ENCODE measurements at places on chromosomes 4 and X.

GRCh38 chr4:145307120-145307519 is 126.7 kb upstream of the OTUD4 start:
- DNase-seq = no peak

GRCh38 chr4:40811956-40812355 is 62.2 kb downstream of the NSUN7 start:
- no peak for DNase-seq

DNA sequence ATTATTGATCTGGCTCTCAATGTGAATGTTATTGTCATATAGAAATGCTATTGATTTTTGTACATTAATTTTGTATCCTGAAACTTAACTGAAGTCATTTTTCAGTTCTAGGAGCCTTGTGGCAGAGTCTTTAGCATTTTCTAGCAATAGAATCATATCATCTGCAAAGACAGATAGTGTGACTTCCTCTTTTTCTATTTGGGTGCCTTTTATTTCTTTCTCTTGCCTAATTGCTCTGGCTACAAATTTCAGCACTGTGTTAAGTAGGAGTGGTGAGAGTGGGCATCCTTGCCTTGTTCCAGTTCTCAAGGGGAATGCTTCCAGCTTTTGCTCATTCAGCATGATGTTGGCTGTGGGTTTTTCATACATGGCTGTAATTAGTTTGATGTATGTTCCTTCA is 102.7 kb downstream of the SH3BGRL start:
- DNase-seq = no peak

DNA sequence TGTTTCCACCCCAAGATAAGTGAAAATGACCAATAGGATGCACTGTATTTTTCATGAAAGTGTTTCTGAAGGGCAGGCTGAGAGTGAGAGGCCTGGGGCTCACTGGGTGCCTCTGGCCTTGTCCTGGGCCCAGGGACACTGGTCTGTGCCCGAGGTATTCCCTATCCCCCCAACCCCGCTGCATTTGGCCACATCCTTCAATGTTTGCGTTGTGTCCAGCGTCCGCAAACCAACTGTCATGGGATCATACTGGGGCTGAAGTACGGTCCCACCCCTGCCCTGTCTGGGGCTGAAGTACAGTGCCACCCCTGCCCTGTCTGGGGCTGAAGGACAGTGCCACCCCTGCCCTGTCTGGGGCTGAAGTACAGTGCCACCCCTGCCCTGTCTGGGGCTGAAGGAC is 22.0 kb upstream of the MSANTD1 start:
- no peak for DNase-seq

GRCh38 chrX:132590350-132591026 is 101.7 kb upstream of the MBNL3 start:
- DNase-seq = no peak

- no peak for DNase-seq
These were observed 258.3 kb upstream of the GABRA2 start for GRCh38 chr4:46648088-46648744.

GRCh38 chr4:154999950-155000578 is 208.4 kb upstream of the NPY2R start:
- DNase-seq = no peak

GRCh38 chr4:115028682-115029410 is 84.6 kb downstream of the NDST4 start:
- no peak for DNase-seq

DNA sequence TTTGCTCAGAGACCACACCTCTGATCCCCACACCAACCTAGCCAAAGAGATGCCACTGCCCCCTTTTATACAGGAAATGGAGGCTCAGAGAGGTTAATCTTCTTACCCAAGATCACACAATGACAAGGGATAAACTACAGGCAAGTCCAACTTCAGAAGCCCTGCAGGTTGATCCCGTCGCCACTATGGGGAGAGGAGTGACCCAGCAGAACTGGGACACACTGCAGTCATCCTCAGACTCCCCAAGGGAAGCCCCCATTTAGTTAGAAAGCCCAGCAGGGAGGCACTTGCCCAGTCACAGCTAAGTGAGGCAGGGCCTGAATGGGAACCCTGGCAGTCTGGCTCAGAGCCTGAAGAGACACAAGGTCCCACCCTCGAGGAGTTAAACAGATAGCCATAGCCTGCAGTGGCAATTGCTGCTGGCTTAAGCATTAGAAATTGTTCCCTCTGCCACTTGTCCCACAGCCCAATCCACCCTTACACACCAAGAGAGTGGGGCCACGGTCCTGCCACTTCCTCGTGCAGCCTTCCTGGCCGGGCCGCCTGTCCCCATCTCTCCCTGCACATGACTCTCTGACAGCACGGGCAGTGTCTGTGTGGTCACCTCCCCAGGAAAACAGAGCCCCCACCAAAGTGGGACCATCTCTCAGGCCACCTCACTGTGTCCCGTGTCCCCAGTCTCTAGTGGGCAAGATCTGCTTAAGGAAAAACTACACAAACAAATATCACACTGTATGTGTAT is 2.7 kb downstream of the JAKMIP1 start:
- DNase-seq = no peak

DNA sequence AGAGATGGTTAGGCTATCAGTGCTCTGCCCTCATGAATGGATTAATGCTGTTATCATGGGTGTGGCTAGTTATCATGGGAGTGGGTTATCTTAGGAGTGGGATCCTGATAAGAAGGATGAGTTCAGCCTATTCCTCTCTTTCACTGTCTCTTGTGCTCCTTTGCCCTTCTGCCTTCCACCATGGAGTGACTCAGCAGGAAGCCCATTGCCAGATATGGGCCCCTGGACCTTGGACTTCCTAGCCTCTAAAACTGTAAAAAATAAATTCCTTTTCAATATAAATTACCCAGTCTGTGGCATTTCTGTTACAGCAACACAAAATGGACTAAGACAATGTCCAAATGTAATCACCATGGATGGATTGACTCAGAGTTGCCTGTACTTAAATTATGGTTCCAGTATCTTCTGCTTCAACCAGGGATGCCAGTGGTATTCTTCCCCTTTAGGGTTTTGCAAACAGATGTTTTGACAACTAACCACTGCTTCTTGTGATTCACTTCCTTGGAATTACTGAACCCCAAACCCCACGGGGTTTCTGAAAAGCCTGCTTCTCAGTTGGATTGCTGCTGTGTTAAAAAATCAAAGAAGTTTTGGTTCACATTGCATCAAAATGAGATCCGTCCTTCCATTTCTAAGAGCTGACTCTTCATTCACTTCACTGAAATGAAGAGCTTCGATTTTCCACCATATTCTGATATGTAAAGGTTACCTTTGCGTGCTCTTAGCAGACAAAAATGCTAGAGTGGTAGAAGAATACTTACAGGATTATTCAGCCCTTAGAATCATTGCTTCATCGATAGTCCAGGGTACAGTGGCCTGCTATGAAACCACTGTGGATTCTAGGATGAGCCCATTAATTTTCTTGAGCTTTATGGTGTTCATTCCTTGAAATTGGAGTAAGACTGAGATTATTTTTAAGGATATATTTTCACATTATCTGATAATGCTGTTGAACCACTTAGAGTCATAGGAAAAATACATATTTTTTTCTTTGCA is 107.7 kb downstream of the FRMPD4 start:
- DNase-seq = no peak

DNA sequence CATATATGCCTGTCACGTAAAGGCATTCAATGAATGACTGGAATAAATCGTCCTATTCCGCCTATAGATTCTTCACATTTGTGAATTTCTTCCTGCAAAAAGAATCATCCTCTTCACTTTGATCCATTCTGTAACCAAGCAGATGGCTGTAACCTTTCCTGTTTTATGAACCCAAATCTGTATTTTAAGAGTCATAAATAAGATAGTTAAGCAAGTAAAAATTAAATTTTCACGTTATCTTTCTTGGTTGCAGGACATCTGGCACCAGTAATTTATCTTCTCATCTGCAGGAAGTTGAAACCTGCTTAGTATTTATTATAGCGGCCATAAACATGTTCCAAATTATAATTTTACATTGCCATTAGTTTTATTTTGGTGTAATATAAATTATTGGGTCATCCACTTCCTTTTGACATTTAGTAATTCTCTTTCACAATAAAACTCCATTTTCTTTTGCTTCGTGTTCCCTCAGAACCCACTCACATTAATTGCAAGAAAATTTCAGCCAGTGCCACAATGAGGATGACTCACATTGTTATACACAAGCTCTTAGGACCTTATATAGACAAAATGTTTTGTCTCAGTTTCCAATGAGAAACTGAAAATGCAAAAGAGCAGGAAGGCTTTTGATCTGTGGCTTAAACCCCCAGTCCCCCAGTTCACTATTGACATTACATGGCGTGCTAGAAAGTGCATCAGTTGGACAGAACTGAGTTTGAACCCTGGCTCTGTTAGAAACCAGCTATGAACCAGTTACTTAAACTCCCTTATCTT is 51.1 kb downstream of the TMEM156 start:
- no peak for DNase-seq

GRCh38 chr4:94595013-94595412 is 143.3 kb downstream of the PDLIM5 start:
- DNase-seq = no peak

DNA sequence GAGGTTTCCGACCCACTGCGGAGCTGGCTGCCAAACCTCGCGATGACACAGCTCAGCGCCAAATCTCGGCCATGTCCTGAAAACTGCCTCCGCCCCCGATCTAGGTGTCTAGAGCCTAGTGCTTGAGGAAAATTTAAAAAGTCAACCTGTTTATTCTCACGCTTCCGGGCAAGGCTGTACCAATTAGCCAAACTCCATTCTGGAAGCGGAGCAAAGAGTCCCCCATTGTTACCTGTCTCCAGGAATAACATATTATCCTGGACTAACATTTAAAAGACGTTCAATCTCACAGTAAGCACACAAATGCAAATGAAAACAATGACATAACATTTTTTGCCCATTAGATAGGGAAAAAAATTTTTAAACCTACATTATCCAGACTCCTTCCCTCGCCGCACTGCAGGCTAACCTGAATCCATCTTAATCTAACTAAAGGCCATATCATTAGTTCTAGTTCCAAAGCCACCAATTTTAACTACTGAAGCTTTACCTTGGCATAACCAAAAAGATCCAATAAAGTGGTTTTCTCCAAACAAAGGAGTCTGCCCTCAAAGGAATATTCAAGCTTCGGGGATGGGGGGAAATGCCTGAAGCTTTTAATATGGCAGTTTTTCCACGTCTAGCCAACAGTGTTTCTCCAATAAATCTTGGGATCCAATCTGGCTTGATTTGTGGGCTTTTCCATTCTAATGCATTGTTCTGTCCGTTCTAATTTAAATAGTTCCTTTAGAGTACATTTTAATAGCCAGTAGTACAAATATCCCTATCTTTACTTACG is 1.9 kb downstream of the HUWE1 start:
- DNase-seq = no peak

- DNase-seq = no peak
These were observed 91.9 kb downstream of the CHST7 start for GRCh38 chrX:46665232-46666152.

DNA sequence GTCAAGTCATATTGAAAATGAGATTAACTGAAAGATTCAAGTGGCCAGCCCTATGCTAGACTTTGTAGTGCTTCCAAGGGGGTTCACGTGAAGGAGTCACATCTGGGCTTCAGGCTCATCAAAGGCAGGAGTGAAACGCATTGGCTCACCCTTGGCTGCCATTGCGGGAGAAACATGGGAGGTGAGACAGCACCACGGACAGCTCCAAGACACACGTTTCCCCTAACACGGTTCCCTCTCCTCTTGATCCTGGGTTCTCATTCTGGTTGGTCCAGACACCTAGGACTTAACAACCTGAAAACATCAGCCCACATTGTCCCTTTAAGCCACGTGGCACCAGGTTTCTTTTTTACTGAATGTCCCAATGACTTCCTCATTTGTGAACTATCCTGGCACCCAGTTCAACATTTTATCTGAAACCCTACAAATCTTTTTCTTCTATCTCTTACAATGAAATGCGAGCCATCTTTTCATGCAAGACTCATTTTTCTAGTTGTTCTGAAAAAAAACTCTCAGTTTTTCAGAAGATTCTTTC is 279.0 kb upstream of the VCX3A start:
- DNase-seq = no peak

GRCh38 chrX:67720344-67720743 is 176.5 kb downstream of the AR start:
- DNase-seq = no peak

GRCh38 chrX:31201503-31201902 is 129.7 kb upstream of the FTHL17 start:
- DNase-seq = no peak

DNA sequence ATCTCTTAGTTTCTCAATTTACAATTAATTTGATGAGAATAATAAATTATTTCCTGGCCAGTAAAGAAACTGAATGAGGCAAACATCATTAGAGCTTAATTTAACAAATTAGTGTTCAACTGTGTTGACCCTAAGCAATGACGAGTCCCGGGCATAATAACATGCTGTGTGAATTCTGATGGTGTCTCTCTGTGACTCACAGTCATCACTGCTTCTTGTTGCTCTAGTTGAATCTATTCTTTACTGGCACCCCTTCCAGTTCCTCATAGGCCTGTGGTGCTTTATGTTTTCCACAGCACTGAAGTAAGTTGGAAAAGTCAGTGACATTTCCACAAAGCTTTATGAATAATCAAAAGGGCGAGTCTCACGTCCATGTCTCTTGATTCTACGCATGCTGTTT is 57.7 kb upstream of the SLC7A11 start:
- no peak for DNase-seq

GRCh38 chr4:168942985-168943384 is 67.1 kb downstream of the CBR4 start:
- DNase-seq = no peak

GRCh38 chrX:149296092-149296491 is 209.0 kb downstream of the IDS start:
- no peak for DNase-seq

DNA sequence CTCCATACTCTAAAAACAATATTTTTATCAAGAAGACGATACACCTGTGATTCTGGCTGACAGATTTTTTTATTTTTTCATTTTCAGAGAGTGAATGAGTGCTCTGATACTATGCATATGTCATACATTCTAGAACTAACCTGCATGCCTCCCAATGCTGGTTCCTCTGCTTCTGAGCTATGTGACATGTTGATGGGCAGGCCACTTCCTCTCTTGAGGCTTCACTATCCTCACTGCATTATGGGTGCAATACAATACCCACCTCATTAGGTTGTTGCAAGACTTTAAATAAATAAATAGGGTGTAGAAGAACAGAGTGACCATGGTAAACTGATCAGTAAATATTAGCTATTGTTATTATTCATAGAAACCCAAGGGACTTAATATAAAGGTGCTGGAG is 408.3 kb downstream of the HNRNPD start:
- no peak for DNase-seq

DNA sequence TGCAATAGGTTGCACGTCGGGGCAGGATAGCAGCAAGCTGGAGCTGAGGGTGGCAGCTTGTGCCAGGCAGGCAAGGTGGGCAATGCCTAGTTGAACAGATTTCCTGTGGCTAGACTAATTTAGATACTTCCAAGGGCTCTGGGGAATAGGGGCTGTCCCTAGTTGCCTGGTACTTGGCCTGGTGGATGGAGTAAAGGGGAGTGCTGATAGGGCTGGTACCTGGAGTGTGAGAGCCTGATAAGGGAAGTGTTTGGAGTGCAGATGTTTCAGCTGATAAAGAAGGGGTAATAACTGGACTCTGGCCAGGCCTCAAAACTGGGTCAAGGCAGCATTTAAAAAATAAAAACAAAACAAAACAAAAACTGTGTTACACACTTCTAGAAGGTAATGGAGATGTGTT is 665.5 kb downstream of the CCSER1 start:
- DNase-seq = no peak

Measured in activated T-helper 1 cell treated with anti-CD3 and anti-CD28 coated beads, Interleukin-2, amount 50 U/mL, for 16 hours (primary cell).